Astrocyte (in vitro differentiated cells and primary cell): ENCODE measurements at places on chromosomes 6 and 20.

DNA sequence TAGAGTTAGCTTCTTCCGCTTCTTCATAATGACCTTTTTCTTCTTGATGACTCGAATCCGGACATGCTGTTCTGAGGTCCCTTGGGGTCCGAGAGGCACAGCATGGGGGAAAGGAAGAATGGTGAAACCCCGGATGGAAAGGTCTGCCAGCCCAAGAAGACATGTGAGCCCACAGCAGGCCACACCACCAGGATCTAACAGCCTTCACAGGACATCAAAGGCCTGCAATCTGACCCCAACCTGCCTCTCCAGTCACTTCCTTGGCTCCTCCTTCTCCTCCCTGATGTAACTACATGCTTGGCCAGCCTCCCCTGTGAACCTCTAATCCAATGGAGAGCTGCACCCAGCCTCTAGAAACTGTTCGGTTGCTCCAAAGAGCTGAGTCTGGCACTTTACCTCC is 1.6 kb downstream of the CPXM1 start:
- no peak for DNase-seq

GRCh38 chr20:44183282-44183681 is 3.7 kb downstream of the JPH2 start:
- no peak for DNase-seq

GRCh38 chr20:53069132-53069531 is 97.0 kb downstream of the TSHZ2 start:
- no peak for DNase-seq

DNA sequence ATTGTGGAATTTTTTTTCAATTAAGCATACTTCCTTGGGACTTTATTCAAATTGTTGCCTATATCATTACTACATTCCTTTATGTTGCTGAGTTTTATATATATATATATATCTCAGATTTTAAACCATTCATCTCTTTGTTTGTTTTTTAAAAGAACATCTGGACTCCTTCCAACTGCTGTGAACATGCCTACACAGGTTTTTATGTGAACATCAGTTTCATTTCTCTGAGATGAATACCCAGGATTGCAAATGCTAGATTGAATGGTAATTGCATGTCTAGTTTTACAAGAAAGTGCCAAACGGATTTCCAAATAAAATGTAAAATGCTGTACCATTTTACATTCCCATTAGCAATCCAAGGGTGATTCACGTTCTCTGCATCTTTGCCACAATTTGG is 1289.3 kb downstream of the HACE1 start:
- no peak for DNase-seq

- DNase-seq: no peak
Observed at GRCh38 chr20:56202493-56203077, 45.9 kb upstream of the MC3R start.

DNA sequence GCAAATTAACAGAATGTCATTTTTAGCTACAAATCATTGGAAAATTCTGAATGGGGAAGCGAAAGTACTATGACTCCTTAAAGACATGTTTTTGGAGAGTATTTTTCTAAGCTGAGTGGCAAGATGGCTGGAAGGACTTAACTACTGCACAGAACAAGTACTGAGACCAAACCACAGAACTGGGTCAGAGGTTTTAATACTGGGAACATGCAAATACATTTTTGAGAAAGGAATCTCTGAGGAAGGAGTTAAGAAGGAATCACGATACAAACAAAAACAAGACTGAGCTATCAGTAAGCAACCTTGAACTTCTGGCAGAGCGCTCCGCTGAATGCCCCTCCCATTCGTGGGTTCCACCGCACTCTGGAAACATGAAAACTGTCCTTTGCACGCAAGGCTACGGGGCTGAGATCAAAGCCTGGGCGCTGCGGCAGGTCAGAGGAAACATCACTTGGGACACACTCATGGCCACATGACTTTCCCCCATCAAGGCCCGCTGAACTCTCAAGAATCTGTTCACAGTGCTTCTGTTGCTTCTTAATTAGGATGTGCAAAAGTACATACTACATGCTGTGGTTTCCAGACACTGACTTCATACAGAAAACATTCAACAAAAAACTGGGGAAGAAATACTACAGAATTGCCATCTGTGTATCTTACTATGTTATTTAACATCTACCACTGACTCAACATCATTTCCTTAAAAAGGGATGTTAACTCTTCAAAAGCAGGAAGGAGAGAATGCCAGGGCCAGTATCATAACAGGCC is 27.8 kb downstream of the SLC23A2 start:
- DNase-seq: peak; percentile 85

DNA sequence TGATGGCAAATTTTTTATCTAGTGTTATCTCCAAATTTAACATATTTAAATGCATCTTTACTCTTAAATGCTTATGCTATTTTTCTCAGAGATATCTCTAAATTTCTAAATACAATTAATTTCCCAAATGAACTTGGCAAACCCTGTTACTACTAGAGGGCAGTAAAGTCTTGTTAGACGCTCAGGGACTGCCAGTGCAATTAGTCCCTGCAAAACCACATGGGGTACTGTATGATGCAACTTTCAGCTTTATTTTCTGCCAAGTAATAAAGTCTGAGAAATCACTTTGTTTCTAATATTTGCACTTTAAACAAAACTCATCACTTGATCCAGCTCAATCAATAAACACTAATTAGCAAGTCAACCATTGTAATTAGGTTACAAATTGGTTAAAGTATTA is 76.0 kb upstream of the ADGRB3 start:
- no peak for DNase-seq

DNA sequence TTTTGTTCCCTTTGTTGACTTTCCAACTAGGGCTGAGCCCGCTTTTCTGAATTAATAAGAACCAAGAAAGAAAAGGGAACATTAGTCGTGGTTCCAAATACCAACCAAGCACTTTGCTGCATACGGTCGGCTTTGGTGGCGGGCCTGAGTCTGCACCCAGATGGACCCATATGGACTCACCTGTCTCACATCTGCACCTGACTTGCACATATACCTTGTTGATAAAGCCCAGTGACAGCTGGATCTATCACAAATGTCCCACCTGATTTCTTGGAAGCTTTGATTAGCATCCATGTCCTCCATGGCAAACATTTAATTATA is 39.0 kb downstream of the TPD52L1 start:
- no peak for DNase-seq

DNA sequence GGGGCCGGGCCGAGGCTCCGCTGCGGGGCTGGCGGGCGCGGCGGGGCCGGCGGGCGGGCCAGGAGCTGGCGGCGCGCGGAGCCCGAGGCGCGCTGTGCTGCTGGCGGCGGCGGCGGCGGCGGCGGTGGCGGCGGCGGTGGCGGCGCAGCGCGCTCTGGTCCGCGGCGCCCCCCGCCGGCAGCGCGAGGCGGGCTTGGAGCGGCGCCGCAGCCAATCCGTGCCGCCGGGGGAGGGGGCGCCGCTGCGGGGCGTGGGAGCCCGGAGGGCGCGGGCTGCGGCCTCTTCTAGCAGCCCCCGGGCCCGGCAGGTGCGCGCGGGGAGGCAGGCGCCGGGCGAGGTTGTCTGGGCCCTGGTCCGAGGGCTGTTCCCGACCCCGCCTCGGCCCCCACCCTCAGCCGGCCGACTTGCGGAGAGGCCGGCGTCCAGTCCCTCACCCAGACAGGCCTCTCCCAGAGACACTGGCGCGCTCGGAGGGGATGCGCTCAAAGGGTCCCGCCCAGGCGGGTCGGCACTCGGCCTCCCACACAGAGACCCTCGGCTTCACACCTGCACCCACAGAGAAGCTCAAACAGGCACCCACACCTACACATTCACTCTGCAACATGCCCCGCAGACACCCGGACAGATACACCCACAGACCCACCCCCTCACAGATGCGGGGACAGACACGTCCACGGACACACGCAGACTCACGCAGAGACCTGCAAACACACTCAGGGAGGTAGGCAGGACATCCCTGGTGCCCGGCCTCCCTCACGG is at the start of gene RIMS4:
TSS of gene RIMS4 (minus strand) at position 156 of the 759 bp plus-strand sequence. CDS start 275 bp downstream, outside the sequence.
- no peak for DNase-seq

DNA sequence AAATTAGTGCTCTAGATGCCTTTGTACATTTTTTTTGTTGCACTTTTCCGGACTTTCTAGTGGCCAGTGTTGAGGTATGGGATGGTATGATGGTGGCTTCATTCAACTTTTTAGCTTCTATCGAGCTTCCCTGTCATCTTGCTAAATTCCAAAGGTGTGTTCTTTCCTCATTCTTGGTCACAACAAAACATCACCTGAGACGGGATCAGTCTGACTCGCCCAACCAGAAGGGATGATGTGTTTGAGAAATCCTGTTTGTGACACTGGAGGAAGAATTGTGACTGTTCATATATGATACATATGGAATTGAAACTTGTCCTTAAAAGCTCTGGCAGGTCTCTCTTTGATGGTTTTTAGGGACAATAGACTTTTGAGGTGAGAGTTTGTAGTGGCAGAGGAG is 33.8 kb downstream of the KCNS1 start:
- no peak for DNase-seq

DNA sequence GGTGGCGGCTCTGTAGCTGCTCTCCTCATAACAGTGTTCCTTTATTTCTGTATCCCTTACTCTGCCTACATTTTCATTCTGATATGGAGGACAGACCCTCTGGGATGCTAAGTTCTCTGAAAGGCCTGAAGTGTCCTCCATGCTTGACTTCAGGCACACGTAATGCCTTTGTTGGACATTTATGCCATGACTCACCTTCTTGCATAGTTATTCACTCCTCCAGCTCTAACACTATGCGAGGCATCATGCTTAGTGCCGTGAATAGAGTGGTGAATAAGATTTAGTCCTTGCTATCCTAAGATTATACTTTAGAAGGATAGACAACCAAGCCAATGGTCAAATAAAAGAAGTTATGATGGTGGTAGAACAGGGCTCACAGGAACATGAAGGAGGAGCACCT is 760.9 kb upstream of the FLRT3 start:
- no peak for DNase-seq

GRCh38 chr20:61099806-61100205 is 152.3 kb upstream of the CDH4 start:
- DNase-seq: no peak

DNA sequence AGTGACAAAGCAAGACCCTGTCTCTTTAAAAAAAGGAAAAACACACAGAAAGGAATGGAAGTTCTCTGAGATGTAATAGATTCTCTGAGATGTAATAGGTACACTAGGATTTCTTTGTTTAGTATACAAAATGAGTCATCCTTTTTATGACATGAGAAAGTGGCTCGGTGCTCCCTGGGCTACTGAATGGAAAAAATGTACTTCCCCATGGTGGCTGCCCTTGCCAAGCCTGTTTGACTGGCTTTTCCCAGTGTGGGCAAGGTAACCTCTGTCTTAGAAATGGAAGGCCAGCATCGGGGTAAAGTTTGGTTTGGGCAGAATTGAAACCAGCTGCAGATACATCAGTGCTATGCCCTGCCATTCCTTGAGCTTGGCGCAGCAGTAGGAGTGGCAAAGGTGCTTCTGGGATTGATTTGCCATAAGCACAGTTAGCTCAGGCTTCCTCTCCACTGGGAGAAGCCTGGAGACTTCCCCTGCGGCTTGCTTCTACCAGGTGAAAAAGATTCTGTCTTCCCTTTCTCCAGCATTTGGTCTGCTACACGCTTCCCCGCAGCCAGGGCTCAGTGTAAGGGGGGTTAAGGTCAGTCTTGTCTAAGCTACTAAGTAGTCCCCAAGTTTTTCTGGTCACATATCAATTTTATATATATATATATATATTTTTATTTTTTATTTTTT is 24.5 kb downstream of the ARFGEF2 start:
- no peak for DNase-seq

DNA sequence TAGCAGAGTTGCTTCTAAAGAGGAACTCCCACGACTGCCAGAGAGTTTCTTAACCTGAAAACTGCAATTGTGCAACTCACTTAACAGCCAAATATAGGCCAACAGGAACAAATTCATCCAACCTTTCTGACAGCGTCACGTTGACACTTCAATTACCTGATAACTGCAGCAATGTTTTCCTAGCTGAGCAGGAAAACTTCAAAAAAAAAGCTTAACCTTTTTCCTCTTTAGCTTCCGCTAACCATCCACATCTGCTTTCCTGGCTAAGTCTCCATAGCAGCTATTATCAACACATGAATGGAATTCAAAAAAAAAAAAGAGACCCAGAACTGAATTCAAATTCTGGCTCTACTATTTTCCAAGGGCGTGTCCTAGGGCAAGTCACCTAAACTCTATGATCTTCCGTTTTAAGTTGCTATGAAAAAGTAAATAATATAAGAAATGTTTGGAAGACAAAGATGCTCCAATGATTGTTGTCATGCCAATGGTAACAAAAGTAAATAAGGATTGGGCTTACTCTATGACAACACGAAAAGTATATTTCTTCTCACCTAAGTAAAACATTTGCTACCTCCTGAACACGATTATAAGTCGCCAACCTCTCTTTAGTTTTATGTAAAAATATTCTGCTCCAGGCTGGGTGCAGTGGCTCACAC is 524.6 kb upstream of the JARID2 start:
- DNase-seq: peak; percentile 23

DNA sequence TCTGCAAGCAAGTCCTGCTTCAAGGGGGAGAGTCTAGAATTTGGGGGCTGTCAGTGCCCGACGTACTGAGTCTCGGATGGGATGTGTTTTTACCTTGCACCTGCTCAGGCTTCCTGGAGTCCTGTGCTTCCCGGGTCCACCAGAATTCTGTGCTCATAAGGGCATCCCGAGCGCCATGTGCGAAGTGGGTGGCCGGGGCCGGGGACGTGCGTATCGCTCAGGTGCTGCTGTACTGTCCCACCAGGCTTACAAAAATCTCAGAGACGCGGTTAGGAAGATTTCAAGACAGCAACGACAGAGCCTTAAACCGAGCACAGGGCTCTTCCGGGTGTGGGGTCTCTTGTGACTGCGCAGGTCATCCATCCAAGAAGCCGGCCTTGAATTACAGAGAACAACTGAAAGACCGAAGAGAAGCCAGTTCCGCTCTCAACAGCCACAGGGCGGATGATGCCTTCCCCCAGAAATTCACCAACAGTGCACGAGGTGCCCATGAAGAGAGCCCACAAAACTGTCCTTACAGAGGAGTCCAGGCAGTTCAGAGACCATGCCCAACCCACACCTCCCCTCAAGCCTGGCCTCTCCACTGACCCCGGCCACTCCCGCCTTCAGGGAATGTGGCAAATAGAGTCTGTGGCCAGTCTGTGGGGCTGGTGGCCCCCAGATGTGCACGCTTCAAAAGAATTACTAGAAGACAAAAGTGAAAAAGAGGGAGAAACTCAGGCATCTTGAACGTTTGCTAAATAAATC is 104.7 kb downstream of the PXDC1 start:
- no peak for DNase-seq

- DNase-seq: no peak
Observed at GRCh38 chr6:14544666-14545065, 427.1 kb downstream of the CD83 start.

GRCh38 chr6:152100183-152100618 is 292.7 kb downstream of the ESR1 start:
- DNase-seq: no peak

DNA sequence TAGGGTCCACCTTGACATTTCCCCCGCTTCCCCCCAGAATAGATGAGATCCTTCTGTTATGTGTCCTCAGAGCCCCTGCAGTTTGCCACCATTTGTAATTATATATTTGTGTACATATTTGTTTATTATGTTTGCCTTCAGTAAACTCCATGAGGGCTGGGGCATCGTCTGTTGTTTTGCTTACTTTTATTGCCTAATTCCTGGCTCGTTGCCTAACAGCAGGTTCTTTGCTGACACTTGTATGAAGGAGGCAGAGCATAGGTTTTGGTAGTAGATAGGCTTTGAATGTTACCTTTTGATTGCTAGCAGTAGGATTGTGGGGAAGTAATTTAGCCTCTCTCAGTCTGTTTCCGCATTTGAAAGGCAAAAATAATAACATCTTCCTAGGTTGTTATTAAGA is 9.9 kb downstream of the MAP3K4 start:
- no peak for DNase-seq
